ENCODE measurements at places on chromosomes 16 and 17.
A peak's percentile ranks its signal among the peaks of the same experiment; 100 is the strongest.

DNA sequence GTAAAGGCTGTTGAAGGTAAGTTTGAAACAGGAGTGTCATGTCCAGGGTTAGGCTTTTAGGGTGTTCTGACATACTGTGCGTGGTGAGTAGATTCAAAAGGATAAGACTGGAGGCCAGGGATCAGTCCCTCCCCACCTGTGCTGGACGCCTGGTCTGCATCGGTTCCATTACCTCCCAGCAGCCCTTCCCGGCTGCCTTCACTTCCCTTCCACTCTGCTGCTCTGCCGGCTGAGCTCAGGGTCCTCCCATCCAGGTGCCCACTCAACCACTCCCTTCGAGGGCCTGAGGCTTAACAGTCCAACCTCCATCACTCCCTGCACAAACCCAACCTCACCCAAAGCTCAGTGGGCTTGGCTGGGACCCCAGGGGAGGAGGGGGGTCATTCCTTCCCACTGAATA is 4.1 kb upstream of the SLC5A10 start:
- DNase-seq = no peak

DNA sequence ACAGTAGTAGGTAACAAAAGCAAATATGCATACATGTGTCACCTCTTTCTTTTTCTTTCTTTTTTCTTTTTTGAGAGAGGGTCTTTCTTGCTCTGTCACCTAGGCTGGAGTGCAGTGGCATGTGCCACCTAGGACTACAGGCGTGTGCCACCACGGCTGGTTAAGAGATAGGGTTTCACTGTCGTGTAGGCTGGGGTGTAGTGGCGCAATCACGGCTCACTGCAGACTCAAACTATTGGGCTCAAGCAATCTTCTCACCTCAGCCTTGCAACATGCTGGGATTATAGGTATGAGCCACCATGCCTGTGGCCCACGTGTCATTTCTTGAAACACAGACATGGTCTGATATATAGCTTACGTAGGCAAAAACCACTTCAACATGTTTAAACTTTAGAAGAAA is 397.7 kb upstream of the PMFBP1 start:
- no peak for DNase-seq

DNA sequence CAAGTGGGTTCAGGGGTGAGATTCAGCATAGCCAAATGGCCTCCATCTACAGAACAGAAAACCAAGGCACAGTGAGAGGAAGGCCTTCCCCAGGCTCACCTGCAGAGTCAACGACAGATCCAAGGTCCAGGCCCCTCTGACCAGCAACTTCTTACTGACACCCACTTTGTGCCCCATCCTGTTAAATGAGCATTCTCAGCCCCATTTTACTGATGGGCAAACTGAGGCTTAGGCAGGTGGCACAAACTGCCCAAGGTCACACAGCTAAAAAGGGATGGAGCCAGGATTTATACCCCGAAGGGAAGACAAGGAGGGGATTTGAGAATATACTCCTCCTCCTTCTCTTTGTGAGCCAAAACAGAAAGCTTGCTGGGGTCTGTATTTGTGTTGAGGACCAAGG is 9.3 kb downstream of the SBK1 start:
- no peak for DNase-seq

GRCh38 chr16:65722429-65722828 is 600.6 kb upstream of the CDH11 start:
- DNase-seq = no peak

GRCh38 chr17:74032222-74032621 is 171.3 kb upstream of the RPL38 start:
- DNase-seq = no peak

GRCh38 chr16:5551909-5552308 is 454.3 kb upstream of the EEF2KMT start:
- DNase-seq = peak; percentile 4

DNA sequence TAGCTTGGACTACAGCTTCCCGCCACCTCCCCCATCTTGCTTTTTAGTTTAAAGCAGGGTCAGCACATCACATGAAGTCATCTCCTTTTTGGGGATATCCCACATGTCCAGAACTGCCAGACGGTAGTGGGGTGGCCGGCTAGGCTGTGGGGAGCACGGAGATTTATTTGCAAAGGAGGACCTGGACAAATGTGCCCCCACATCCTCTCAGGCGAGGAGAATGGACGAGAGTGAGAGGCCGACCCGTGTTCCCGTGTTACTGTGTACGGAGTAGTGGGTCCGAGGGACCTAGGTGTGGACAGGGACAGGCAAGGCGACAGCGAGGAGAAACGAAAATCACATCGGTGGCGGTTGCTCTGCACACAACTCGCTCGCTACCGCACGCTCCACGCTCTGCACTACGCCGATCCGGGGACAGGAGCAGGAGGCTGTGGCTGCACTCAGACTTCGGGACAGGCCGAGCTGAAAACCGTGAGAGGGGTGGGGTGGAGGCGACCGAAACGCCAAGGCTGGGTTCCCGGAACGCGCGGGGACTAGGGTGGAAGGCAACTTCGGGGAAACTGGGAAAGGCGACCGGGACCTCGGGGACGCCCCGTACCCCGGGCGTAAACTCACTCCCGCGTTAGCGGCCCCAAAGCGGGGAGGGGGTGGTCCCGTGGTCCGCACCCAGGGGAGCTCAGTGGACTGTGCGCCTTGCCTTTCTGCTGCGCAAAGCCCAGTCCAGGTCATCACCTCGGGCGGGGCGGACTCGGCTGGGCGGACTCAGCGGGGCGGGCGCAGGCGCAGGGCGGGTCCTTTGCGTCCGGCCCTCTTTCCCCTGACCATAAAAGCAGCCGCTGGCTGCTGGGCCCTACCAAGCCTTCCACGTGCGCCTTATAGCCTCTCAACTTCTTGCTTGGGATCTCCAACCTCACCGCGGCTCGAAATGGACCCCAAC is at the start of gene MT1A:
Gene MT1A (plus strand): TSS at position 853 of the 937 bp plus-strand sequence. CDS start 73 bp downstream, at position 926.
- DNase-seq = no peak

DNA sequence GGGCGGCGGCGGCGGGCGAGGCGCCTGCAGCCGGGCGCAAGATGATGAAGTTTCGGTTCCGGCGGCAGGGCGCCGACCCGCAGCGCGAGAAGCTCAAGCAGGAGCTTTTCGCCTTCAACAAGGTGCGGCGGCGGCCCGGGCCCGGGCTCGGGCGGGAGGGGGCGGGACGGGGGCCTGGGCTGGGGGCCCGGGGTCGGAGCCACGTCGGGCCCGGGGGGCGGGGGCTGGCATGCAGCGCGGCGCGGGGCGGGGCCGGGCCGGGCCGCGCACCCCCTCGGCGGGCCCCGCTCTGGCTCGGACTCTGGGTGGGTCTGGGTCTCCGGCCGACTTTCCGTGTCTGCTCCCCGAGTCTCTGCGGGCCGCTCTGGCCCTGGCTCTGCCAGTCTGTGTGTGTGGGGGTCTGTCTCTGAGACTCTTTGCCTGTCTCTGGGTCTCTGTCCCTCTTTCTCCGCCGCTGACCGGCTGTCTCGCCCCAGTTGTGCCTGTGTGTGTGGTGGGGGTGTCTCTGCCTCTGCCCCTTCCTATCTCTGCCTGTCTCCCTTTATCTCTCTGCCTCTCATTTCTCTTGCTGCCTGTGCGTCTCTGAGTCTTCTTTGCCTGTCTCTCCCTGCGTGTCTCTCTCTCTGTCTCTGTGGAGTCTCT is 328 bp downstream of the LLGL1 start:
- no peak for DNase-seq

- no peak for DNase-seq
Measured at GRCh38 chr16:55539049-55539448, 27.4 kb upstream of the CAPNS2 start.

DNA sequence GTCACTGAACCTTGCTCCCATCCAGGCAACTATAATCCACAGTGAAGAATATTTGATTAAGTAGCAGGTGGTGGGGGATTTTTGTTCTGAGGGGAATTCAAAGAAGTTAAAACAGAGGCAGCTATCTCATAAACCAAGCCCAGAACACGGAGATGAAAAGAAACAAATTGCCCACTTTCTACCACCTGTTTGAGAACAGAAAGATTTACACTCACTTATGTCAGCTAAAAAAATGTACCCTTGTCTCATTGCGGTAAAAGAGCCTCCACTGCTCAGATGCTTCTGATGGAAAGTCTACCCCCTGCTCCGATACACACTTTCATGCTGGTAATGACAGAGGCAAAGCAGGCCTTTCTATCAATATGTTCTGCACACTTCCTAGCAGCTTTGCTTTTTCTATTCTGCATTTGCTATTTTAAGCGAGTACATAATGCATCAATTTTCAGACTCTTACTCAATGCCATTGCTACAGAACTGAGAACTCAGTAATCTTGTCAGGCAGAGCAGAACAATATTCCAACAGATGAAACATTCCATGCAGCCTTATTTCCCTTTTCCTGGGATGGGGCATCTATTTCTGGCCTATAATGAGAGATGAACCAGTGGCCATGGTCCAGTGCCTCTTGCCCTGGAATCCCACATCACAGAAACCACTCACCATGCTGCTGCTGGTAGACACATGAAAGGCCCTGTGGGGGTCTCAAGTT is 29.0 kb downstream of the CDK5R1 start:
- DNase-seq = no peak

DNA sequence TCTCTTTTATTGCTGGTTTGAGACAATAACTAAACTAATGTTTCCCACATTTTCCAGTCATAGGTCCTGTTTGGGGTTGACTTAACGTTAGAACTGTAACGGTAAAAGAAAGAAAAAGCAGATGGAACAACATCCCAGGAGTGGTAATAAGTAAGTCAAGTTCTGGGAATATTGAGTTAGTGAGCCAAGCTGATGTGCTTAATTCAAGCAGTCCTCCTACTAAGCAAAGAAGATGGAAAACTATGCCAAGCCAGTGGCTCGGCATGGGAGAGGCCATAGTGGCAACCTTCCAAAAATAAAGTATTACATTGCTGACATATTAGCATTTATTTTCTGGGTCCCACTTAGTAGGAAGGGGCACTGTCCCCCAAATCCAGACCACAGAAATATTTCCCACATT is 161.7 kb upstream of the CDH5 start:
- DNase-seq = no peak

Data from NCI-H2029 (cell line).